ENCODE measurements at places on chromosomes 13 and 19.

GRCh38 chr13:20429682-20430081, 96.0 kb downstream of the CRYL1 start:
- no peak for DNase-seq
- no peaks in the 10 kb centered on the region for H3K27me3 ChIP-seq
- peaks cover 9% of the 10 kb centered on the region for H3K36me3 ChIP-seq

GRCh38 chr19:49409441-49410029, 13.7 kb downstream of the PTH2 start:
- H3K27me3 ChIP-seq: peaks cover 28% of the 10 kb centered on the region
- H3K36me3 ChIP-seq: no peaks in the 10 kb centered on the region
- no peak overlapping the region for H3K27ac ChIP-seq

- DNase-seq: no peak
- H3K4me3 ChIP-seq: no peak overlapping the region
- no peaks in the 10 kb centered on the region for H3K27me3 ChIP-seq
- H3K36me3 ChIP-seq: no peaks in the 10 kb centered on the region
- H3K4me1 ChIP-seq: peaks cover 23% of the 10 kb centered on the region
These were observed 1525.4 kb downstream of the SLITRK1 start for GRCh38 chr13:82356667-82357410.

DNA sequence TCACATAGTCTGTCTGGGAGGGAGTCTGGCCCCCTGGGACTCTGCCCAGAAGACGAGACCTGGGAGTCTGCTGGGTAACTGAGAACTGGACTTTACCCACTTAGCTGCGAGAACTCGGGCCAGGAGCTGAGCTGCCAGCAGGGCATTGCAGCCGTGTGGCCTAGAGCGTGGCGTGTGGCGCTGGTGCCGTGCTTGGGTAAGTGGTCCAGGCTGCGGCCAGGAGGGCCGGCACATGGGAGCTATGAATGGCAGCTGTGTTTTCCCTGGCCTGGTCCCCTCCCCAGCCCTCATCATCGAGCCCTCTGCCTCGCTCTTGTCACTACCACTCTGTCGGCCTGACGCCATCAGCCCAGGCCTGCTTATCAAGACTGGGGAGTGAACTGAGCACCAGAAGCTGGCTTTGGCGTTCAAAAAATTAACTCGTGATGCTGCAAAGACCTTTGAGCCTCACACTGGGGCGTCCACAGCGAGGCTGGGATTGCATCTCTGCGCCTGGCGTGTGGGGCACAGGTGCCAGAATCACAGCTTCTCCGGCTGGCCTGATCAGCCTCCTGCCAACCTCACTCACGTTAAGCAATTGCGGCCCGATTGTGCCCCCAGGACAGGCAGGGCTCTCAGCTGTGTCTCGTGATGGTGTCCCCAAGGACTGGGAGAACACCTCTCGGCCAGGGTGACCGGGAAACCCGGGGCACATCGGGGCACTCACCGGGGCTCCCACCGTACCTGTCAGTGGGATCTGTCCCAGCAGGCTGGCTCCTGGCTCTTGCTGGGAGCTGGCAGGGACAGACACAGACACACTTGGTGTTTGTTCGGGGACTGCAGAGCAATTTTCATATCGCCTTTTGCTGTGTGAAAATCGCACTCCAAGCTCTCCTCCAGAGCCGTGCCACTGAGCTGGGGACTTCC, 85.9 kb downstream of the KDM4B start:
- no peak overlapping the region for H3K27ac ChIP-seq
- H3K4me3 ChIP-seq: no peak overlapping the region
- peaks cover 11% of the 10 kb centered on the region for H3K36me3 ChIP-seq
- DNase-seq: no peak
- peaks cover 3% of the 10 kb centered on the region for H3K4me1 ChIP-seq
- no peaks in the 10 kb centered on the region for H3K27me3 ChIP-seq

GRCh38 chr19:10870501-10870954, 825 bp upstream of the CARM1 start:
- peaks cover 15% of the 10 kb centered on the region for H3K4me1 ChIP-seq
- peak overlapping the region; percentile 68 for H3K4me3 ChIP-seq
- no peaks in the 10 kb centered on the region for H3K36me3 ChIP-seq
- no peak for DNase-seq

DNA sequence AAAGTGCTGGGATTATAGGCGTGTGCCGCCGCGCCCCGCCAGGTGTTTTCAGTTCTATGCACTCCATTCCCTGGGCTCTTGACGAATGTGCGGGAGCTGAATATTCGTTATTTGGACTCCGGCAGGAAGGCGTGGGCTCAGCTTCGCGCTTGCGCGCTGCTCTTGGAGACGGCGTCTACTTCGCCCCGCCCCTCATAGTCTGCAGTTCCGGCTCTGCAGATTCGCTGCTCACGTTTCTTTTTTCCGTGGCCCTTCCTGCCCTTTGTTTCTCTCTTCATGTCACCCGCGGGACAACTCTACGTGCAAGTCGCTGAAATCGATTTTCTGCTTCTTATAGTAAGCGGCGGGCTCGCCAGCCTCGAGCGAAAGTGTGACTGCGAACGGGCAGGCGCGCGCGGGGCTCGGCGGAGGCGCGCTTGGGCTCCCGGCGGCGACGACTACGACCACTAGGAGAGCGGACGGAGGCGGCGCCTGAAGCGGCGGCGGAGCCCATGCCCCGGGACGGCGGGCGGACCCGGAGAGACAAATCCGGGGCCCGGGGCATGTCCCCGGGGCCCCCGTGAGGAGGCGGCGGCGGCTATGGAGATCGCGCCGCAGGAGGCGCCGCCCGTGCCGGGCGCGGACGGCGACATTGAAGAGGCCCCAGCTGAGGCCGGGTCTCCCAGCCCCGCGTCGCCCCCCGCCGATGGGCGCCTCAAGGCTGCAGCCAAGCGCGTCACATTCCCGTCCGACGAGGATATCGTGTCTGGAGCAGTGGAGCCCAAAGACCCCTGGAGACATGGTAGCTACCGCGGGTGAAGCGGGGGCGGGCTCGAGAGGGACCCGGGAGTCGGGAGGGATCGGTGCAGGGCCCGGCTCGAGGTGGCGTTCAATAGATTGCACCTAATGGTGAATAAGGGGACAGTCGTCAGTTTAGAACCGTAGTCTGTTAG, at the start of gene PPP1R37:
TSS of gene PPP1R37 (plus strand) at position 433 of the 932 bp plus-strand sequence. CDS start at position 580, 147 bp downstream.
- H3K4me1 ChIP-seq: peaks cover 44% of the 10 kb centered on the region
- H3K27me3 ChIP-seq: no peaks in the 10 kb centered on the region
- H3K36me3 ChIP-seq: peaks cover 5% of the 10 kb centered on the region
- peak within 1 kb of the TSS; percentile 99 for H3K27ac ChIP-seq
- peak; percentile 94 for DNase-seq

DNA sequence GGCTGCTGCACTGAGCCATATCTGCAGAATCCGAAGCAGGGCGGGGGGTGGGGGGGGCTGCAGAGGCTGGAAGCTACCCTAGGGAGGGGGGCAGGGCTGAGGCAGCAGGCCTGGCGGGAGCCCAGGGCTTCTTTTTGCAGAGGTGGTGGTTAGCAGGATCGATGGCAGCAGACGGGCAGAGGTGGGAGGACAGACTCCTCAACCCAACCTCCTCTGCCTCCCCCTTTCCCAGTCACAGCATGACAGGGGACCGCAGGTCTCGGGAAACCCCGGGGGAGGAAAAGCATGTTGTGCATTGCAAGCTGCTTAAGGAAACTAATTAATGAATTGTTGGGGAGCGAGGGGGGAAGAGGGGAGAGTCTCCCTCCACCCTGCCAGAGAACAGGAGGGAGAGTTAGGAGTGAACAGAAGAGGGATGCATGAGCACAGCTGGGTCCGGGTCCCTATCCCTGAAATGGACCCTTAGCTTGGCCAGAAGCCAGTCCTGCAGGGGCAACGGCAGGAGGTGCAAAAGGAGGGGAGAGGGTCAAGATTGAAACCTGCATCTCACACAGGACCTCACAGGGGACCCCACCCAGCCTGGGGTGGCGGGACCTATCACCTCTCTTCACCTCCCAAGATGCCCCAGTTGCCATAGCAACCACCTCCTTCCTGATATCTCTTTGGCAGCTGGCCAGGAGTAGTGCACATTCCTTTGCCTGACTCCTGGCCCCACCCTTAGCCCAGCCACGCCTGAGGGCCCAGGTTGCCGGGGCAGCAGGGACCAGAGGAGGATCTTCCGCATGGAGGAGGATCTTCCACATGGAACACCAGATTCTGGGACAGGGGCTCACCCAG, 1.8 kb downstream of the FXYD7 start:
- H3K4me1 ChIP-seq: peaks cover 38% of the 10 kb centered on the region
- H3K4me3 ChIP-seq: no peak overlapping the region
- peaks cover 49% of the 10 kb centered on the region for H3K27me3 ChIP-seq
- no peaks in the 10 kb centered on the region for H3K36me3 ChIP-seq
- no peak for DNase-seq

- peak; percentile 75 for DNase-seq
- H3K27me3 ChIP-seq: peaks cover 19% of the 10 kb centered on the region
- H3K36me3 ChIP-seq: no peaks in the 10 kb centered on the region
These were observed 262.3 kb downstream of the TBC1D4 start for GRCh38 chr13:75219479-75220237.

DNA sequence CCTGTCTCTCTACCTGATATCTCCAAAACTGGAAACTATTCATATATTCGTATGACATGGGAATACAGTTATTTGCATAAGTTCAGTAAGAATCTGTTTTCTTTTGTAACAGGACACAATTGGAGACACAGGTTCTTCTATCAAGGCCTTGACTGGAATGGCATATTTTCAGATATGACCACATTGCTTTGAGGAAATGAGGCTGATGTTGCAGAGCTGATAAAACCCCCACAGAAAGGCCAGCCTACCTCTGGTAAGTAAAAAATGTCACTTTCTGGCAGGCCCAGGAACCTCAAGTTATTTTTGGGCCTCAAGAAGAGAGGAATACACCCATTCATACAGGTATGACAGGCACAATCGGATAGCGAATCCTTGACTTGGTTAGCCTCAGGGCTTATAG, 29.5 kb upstream of the KBTBD6 start:
- no peak overlapping the region for H3K4me3 ChIP-seq
- H3K27ac ChIP-seq: no peak overlapping the region
- no peak for DNase-seq
- H3K27me3 ChIP-seq: no peaks in the 10 kb centered on the region
- H3K36me3 ChIP-seq: no peaks in the 10 kb centered on the region

GRCh38 chr13:49760558-49760957, 31.9 kb downstream of the KPNA3 start:
- no peak overlapping the region for H3K4me3 ChIP-seq
- H3K36me3 ChIP-seq: peaks cover 49% of the 10 kb centered on the region
- no peaks in the 10 kb centered on the region for H3K27me3 ChIP-seq
- H3K4me1 ChIP-seq: no peaks in the 10 kb centered on the region
- DNase-seq: no peak
- H3K27ac ChIP-seq: no peak overlapping the region

DNA sequence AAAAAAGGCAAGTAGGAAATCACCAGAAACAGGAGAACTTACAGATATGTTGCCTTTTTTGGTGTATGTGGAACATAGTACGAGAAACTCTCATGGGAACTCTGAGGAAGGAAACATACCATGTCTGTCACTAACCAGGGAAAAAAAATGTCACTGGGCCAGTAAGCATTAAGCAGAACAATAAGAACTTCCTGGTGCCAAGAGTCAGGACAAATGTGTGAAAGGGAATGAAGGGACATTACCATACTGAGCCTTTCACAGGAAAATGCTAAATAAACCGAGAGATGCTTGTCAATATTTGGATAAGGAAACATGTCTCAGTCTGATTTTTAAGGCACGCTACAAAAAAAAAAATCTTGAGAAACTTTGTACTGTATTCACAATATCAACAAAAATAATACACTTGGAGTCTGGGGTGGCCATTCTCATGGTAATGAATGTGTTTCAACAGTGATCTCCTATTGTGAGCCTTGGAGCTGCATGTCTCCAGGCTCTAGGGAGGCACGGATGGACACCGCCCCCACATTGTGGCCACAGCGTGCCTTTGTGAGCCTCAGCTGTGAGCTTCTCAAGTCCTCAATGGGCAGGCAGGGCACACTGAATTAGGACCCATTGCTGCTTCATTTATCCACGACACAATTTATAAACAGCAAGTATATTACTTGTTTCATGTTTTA, 113.0 kb upstream of the ARGLU1 start:
- no peak for DNase-seq
- H3K4me1 ChIP-seq: peaks cover 54% of the 10 kb centered on the region
- H3K27ac ChIP-seq: no peak overlapping the region
- H3K36me3 ChIP-seq: no peaks in the 10 kb centered on the region
- H3K4me3 ChIP-seq: no peak overlapping the region
- no peaks in the 10 kb centered on the region for H3K27me3 ChIP-seq

DNA sequence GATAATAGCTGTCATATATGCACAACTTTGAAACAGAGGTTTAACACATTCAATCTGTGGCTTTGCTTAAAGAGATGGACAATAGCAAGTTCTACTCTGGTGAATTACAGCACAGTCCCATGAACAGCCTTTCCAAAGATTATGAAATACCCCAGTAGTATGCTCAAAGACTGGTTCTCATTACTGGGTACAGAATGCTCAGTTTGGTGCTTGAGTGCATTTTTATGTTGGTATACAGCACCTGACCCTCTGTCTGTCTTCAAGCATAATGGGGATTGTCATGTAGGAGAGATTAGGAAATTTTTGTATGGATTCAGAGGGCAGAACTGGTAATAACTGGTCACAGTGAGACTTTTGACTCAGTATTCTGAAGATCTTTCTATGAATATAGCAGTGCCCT, 7.6 kb downstream of the LMO7 start:
- H3K36me3 ChIP-seq: peaks cover 9% of the 10 kb centered on the region
- DNase-seq: no peak
- H3K27me3 ChIP-seq: peaks cover 2% of the 10 kb centered on the region
- H3K4me1 ChIP-seq: peaks cover 3% of the 10 kb centered on the region

GRCh38 chr19:4030552-4030951, 23.0 kb downstream of the PIAS4 start:
- H3K36me3 ChIP-seq: peaks cover 13% of the 10 kb centered on the region
- no peaks in the 10 kb centered on the region for H3K4me1 ChIP-seq
- no peak for DNase-seq
- H3K4me3 ChIP-seq: no peak overlapping the region
- no peaks in the 10 kb centered on the region for H3K27me3 ChIP-seq

DNA sequence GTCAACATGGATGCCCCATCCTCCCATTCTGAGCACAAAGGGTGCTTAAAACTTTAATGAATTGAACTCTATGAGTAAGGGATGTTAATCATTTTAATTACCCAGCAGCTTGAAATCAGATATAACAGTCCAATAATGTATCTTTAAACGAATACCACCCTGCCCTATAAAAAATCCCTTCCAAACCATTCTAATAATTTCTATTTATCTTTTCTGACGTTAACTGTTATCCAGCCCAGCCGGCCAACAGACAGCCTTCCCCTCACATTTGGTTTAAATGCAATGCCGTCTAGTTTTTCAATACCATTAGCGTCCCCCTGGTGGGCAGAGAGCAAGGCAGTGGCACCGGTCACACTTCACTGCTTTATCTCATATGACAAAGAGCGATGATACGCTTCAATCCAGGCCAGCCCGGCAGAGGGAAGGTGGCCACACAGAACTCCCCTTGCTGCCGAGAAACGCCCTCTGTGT, 402.2 kb upstream of the ZNF507 start:
- DNase-seq: no peak
- H3K4me3 ChIP-seq: no peak overlapping the region
- no peaks in the 10 kb centered on the region for H3K27me3 ChIP-seq
- peaks cover 60% of the 10 kb centered on the region for H3K4me1 ChIP-seq
- H3K36me3 ChIP-seq: no peaks in the 10 kb centered on the region
